ENCODE measurements at places on chromosomes 12 and 14.

- DNase-seq: no peak
These were observed 85.3 kb upstream of the BCL11B start for GRCh38 chr14:99357151-99357915.

DNA sequence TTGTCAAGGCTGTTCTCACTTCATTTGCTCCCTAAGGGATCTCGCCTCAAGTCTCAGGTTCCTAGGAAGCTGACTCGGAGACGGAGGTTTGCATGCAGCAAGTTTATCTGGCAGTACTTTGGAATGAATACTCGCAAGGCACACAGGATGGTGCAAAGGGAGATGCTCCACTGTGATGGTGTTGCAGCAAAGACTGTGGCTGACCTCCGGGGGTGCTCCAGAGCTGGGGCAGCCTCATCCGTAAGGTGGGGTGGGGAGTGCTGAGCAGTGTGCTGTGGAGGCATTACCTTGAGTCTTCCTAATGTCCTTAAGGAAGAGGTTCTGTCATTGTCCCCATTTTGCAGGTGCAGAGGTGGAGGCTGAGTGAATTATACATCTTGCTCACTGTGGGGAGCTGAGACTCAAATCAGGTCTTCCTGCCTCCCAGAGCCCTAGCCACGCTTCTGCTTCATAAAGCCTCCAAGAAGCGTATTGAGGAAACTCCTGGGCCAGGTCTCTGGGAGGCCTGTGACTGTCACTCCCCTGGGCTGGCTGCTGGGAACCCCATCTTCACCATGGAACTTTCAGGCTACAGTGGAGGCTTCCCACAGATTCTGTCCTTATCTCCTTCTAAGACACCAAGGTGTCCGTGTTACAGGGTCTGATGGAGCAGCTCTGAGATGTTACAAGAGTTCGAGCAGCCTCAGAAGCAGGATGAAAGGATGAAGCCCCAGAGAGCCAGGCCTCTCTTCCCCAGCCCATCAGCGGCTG is 39.5 kb downstream of the GALNT16 start:
- DNase-seq: no peak

DNA sequence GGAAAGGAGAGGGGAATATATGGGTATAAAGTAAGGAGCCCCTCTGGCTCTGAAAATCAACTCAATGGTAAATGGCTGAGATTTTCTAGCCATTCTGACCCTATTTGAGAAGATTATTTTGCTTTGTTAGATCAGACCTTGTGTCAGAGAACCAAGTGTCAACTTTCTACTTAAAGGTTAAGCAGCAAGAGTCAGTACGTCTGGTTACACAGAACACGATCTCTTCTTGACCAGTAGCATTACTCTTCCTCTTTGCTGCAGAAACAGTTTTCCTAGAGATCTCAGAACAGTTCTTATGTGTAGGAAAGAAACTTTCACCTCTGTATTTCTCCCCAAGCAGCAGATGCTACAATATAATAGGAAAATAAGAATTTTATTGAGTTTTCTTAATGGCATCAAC is 47.4 kb upstream of the BTG1 start:
- DNase-seq: no peak

DNA sequence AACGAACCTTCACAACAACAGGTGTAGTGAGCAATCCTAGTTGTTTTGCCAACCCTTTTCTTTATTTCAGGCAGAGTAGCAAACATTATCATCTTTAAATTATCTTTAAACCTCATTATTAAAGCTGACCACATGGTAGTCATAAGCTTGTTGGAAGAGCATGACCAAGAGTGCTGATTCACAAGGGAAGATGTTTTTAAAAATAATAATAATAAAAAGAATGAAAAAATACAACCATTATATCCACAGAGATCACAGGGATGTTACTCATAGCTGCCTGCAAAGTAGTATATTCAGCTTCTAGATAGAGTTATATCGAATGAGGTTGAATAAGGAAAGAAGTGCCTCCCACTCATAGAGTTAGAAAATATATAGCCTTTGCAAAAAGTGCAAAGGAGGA is 101.0 kb upstream of the FLRT2 start:
- no peak for DNase-seq
